ENCODE measurements at places on chromosomes 12 and 14. TPM values are rescaled to one million over a fixed set of nuclear protein-coding genes. Genes with fewer than 3 reads are reported as not detected.

DNA sequence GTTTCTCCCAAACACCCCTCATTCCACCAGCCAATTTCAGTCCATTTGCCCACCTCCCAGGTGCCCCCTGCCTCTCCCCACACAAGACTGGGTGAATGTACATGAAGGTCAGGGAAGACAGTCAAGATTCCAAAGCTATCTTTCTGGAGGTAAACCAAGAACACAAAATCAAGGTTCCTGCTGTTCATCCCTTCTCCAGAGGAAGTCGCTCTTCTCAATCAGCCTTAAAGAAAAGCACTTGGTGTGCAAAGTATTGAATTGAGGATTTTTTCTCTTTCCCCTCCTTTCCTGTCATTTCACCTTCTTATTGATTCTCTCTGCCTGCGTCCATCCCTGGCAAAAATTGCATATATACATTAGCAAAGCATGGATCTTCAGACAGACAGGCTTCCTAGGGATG is 4.5 kb downstream of the GRIN2B start:
- DNase-seq, result no peak

- no peak for DNase-seq
Measured at GRCh38 chr12:52452101-52452500, at the start of gene KRT6B. Gene KRT6B (minus strand): TSS chr12:52452146. CDS start chr12:52452078, 68 bp downstream.

GRIP1 gene
- 3.7 TPM for total RNA-seq

GRCh38 chr12:66379616-66380015 is 77.3 kb downstream of the HELB start:
- DNase-seq, result no peak

RNF212B gene
- total RNA-seq, result not detected

DNA sequence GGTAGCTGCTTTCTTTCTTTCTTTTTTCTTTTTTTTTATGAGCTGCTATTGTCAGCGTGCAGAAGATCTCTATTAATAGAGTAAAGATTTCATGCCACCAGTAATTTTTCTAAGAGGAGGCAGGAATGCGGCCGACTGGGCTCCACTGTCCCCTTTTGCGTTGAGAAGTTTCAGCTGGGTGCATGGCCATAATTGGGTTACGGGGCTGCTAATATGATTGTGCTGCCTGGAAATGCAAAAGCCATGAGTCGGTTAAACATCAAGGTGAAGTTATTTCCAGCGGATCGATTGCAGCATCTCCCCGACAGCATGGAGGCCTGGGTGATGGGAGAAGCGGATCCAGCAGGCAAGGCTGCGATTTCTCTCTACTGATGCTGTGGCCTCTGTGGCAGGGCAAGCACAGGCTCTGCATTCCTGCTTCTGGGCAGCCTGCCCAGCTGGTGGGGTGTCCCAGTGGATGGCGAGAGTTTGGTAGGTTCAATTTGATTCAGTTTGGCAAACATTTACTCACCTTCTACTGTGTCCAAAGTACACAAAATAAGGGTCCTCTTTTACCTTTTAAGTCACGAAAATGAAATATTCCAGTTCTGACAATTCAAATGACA is 54.4 kb upstream of the PRMT8 start:
- no peak for DNase-seq

DTX3 gene
- 9.6 TPM for total RNA-seq

WNT1 gene
- total RNA-seq, result not detected

DAZAP2 gene
- total RNA-seq, result 309 TPM
